ENCODE measurements at places on chromosomes 4 and X. TPM values are rescaled to one million over a fixed set of nuclear protein-coding genes. Genes with fewer than 3 reads are reported as not detected.

JAKMIP1 gene
- total RNA-seq, result 4.1 TPM

PLS3 gene
- 0.27 TPM for total RNA-seq

DNA sequence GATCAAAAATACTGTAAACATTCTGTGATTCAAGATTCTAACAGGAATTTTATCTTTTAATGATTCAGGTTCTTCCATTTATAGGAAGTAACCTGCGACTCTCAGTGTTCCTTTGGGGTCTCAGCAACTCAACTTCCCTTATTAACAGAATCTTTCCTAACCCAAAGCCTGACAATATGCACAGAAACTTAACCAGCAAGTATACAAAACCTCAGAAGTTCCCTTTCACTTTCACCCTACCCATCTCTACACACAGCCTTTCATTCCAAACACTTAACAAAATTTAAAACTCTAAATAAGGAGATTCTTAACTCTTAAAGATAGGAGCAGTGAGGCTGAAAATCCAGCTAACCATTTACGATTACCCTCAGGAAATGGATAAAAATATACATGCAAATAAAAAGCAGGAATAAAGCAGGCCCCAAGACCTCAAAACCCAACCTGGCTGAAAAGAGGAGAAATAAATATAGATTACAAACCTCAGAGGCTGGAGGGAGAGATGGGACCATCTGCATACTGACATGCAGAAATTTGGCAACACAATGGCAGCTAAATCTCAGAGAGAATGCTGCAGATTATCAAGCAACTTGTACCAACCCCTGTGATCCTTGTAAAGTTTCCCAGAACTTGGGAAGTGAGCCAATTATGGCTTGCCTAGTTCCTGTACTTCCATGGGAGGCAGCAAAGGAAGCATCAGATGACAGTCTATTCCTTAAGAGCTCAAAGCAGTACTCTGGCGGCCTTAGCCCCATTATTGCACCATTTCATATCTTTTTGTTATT, 101.0 kb downstream of the ATP11C start:
- DNase-seq, result no peak

DNA sequence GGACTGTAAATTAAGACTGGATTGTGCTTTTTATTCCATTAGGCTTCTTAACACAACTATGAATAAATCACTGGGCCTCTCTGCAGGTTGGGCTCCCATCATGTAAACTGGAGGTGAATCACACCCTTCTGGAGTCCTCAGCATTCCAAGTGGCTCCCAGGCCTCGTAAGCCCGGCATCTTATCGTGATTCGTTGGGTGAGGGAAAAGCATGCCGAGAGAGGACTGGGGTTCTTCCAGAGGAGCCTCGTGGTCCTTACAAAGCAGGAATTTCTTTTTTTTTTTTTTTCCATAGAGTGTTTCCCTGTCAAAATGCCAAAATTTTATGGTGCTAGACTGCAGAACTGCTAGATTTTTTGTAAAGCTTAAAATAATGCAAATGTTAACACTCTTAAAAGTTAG, 20.0 kb downstream of the CLDN22 start:
- DNase-seq, result no peak

DNA sequence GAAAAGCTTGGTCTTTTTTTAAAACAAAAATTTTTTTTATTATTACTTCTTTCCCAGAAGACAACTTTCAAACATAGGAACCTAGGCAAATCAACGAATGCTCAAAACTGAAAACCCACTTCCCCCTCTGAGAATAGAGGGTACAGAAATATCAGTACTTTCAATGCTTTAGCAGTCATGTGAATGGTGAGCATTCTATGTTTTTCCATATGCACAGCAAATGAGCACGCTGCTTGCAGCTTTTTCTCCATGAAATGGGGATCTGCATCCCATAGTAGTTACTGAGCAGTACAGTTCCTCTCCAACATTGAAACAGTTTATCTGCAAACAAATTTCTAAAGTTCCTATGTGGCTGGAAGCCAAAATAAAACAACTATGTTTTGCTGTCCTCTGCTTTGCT, 108.4 kb upstream of the BMP2K start:
- no peak for DNase-seq
